ENCODE measurements at places on chromosomes 3 and 15.

- no peak for DNase-seq
Observed at GRCh38 chr3:46667657-46668056, 25.8 kb downstream of the ALS2CL start.

- no peak for DNase-seq
Observed at GRCh38 chr3:173932624-173933023, 535.1 kb downstream of the NLGN1 start.

GRCh38 chr3:168249205-168249549 is 153.5 kb upstream of the GOLIM4 start:
- DNase-seq: no peak

- no peak for DNase-seq
Observed at GRCh38 chr3:95235916-95236315, 1173.1 kb downstream of the NSUN3 start.

- no peak for DNase-seq
Observed at GRCh38 chr15:36495456-36495991, 83.9 kb upstream of the CDIN1 start.

All from activated CD4-positive, alpha-beta T cell treated with anti-CD3 and anti-CD28 coated beads for 36 hours (primary cell).